ENCODE measurements at places on chromosomes 2 and 18.

DNA sequence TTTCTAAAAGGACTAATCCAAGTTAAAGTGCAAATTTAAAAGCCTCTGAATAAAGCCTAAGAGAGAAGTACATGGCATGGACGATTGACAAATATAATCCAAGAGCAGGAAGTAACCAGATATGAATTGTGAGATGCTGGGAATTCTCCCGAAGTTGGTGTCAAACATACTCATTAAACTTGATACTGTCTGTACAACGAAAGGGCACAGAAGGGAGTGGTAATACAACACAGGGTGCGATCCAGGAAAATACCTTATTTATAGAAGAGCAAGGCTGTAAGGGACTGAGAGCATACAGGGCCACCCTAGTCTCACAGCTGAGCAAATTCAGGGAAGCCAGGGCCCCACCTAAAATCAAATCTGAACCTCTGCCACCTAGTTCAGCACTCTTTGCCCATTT lies 41.6 kb downstream of the SEMA4F start:
- no peak for DNase-seq

DNA sequence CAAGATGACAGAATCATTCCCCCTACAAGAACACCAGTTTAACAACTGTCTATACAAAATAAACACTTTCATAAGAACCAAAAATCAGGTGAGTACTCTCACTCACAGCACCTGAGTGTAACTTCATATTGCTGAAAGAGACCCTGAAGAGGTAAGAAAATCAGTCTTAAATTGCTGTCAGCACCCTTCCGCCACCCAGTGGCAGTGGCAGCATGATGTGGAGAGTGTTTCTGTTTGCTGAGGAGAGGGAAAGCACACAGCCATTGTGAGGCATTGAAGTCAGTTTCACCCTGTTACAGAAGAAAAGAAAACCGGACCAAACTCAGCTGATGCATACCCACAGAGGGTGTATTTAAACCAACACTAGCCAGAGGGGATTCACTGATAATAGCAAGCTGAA lies 1240.8 kb upstream of the CRIM1 start:
- no peak for DNase-seq

DNA sequence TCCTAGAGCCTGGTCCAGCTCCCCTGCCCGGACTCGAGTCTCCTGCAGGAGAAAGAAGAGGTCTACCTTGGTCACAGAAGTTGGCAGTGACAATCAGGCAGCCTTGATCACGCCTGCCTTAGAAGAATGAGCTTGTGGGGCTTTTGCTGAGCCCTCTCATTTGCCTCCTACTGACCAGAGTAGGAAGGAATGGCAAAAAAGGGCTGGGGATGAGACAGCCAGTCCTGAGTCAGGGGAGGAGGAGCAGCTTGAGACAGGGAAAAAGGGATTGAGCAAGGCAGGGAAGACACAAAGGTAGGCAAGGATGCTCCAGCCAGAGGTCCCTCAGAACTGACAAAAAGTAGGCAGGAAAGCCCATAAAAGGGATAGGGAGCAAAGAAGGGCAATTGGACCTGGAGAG lies 6.0 kb downstream of the WDR54 start:
- DNase-seq: no peak

- no peak for DNase-seq
Observed at GRCh38 chr2:226151157-226151556, 648.5 kb downstream of the IRS1 start.

GRCh38 chr2:20317197-20317596 lies 33.4 kb downstream of the PUM2 start:
- DNase-seq: no peak

- DNase-seq: no peak
Observed at GRCh38 chr2:10900216-10901109, 11.3 kb upstream of the KCNF1 start.

DNA sequence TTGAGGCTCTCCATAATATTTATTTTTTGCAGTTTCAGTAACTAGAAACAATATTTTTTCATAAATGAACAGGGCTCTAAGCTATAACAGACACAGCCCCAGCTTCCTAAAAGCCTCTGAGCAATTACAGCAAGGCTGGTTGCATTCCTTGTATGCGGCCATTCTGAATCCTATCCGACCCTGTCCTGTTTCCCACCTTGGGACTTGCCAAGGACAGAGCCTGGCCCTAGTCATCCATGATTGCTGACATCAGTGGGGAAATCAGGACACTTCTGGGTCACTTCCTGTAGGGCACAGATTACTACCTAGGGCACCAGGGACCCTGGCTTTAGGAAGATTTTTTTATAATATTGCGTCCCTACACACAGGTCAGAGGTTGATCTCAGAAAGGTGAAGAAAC lies 5.5 kb downstream of the TMEM177 start:
- DNase-seq: no peak

DNA sequence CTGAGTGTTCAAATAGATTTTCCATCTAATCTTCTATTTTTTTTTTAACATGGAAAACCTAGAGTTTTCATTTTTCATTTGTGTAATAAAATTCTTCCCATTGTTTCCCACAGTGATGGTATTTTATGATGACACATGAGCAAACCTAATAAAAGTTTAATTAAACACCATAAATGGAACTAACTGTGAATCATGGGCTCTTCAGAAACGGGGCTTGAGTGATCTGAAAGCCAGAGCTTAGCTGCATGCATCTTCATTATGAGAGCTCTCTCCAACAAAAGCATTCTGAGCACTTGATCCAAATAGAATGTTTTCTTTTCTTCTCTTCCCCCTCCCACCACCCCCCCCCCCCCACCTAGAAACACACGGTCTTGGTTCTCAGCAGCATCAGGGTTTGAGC lies 82.1 kb upstream of the REV1 start:
- DNase-seq: peak; percentile 31

DNA sequence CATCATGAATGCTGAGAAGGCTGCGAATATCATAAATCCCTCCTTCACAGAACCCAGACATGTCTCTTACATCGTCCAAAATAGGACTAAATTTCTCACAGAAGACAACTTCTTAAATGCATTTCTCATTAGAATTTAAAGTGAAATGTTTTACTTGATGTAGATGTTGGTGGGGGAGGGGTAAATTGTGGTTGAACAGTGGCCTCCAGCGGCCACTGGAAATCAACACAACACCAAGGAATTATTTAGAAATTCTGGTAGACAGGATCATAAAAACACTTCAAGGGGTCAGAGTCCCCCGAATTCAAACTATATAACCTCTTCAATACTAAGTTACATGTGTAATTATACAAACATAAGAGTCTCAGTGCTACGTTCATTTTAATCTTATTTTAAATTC lies 135.9 kb downstream of the ABCA12 start:
- peak; percentile 53 for DNase-seq

- peak; percentile 61 for DNase-seq
Observed at GRCh38 chr2:188050726-188051125, 240.9 kb upstream of the GULP1 start.

GRCh38 chr18:7577706-7578105 lies 10.6 kb downstream of the PTPRM start:
- peak; percentile 88 for DNase-seq

Measured in fibroblast of skin of abdomen (primary cell).